ENCODE measurements at places on chromosomes 13 and 19.
A peak's percentile ranks its signal among the peaks of the same experiment; 100 is the strongest.

DNA sequence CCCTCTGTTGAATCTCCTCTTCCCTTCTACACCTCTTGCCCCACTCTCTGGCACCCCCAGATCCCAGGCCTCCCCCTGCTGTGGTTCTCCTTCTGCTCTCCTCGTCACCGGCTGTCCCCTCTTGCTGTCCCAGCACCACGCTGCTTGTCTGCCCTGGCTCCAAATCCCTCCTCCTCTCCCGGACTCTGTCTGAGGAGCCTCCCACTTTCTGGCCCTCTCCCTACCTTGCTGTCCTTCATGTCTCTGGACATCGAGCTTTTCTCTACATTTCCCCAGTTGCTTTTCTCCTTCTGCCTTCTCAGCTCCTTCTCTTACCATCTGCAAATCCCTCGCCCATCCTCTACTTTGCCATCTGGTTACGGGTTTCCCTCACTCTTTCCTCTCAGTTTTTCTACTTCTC is 1.2 kb downstream of the ZNF347 start:
- no peak for DNase-seq

DNA sequence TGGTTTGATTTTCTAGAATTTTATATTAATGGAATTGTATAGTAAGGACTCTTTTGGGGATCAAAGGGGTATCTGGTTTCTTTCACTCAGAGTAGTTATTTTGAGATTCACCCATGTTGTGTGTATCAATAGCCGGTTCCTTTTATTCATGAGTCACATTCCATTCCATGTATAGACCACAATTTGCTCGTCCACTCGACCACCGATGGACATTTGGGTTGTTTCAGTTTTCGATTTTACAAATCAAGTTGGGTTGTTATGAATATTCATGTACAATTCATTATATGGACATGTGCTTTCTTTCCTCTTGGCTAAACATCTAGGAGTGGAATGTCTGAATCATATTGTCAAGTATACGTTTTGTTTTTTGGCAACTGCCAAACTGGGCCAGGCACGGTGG is 9.6 kb upstream of the EMP3 start:
- no peak for DNase-seq

DNA sequence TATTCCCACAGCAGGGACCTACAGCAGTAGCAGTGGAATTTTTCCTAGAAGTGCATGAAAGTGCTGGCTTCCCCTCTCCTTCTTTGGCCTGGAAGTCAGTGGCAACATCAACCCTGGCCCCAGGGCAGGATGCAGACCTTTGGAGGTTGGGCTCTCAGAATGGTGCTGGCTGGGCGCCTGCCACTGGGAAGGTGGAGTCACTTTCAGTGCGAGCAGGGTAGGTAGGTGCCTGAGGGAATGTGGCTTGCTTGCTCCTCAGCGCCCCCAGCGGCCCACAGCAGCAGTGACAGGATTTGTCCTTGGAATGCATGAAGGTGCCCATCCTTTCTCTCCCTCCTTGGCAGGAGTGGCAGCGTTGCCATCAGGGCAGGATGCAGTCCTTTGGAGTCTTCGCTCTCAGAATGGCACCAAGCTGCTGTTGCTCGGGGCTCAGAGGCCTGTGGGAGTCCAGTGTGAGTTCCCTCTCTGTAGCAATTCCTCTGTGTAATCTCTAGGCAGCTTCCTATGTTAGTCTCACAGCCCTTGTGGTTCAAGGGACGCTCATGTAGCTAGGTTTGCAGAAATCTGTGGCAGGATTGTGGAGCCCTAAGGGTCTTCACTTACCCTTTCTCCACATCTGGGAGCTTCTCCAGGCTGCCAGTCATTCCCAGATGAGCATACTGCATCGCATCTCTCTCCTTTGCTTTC is 354.4 kb upstream of the DACH1 start:
- DNase-seq: no peak

DNA sequence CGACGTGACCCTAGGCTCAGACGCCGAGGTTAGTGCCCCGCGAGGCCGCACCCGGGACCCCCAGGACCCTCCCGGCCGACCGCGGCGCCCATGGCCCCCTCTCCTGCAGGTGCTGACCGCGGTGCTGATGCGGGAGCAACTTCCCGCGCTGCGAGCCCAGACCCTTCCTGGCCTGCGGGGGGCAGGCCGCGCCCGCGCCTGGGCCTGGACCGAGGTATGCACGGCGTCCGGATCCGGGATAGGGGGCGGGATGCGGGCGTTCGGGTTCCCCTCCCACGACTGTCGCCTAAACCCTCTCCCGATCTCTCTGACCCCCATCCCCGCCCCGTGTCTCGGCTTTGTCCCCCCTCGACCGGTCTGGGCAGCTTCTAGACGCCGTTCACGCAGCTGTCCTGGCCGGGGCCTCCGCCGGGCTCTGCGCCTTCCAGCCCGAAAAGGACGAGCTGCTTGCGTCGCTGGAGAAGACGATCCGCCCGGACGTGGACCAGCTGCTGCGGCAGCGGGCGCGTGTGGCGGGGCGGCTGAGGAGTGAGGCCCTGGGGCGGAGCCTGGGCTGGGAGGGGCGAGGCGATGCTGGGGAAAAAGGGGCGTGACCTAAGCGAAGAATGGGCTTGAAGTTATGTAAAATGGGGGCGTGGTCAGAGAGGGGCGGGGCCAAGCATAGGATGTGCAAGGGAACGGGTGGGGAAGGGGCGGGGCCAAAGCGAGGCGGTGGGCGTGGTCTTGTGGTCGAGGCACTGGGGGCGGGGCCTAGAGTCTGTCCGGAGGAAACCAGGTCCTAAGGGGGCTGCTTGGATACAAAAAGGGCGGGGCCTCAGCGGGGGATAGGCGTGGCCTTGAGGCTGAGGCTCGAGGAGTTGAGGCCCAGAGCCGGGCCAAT is 16.0 kb upstream of the COLGALT1 start:
- peak; percentile 91 for DNase-seq

DNA sequence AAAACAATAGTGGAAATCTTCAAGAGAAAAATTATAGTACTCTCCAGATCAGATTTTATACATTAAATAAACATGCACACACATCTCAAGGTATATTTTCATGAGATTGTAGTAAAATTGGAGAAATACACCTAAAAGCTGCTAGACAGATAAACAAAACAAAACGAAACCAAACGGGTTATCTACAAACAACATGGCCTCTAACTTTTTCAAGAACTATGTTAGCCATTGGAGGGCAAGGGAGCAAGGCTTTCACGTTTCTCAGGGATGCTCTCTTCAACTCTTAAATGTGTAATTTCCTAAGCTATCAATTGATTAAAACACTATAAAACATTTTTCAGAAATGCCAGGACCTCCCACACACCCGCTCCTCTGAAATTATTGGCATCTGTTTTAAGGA is 1262.4 kb upstream of the PCDH20 start:
- DNase-seq: no peak

GRCh38 chr19:57338877-57339276 is 12.2 kb upstream of the ZNF304 start:
- no peak for DNase-seq

All from NCI-H446 treated with DMSO at 0.1 percent for 48 hours (cell line).